Lower leg skin (tissue), 4 donors: ENCODE measurements at places on chromosomes 16 and 17.

DNA sequence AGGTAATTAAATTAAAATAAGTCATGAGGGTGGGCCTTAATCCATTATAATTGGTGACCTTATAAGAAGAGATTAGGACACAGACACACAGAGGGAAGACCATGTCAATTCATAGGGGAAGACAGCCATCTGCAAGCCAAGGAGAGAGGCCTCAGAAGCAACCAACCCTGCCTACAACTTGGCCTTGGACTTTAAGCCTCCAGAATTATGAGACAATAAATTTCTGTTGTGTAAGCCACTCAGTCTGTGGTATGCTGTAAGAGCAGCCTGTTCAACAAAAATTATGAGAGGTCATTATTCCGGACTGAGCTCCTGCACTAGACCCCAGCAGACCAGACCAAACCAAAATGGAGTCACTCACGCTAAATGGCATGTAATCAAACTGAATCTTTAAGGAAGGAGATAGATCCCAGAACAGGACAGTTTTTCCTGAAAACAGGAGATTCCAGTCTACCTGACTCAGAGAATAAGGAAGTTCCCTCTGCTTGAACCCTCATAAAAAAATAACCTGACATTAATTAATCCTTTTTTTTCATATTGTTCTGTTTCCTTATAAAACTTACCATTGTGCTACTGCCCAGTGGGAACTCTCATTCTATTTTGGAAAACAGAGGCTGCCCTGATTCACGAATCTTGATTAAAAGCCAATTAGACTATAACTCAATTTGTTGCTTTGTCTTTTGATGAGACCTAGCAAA, 74.3 kb downstream of the DNAH3 start:
- no peak for DNase-seq

GRCh38 chr17:47243737-47244598, 9.7 kb upstream of the ITGB3 start:
- DNase-seq = no peak

- no peak for DNase-seq
Observed at GRCh38 chr16:81707411-81708265, 71.5 kb upstream of the PLCG2 start.

DNA sequence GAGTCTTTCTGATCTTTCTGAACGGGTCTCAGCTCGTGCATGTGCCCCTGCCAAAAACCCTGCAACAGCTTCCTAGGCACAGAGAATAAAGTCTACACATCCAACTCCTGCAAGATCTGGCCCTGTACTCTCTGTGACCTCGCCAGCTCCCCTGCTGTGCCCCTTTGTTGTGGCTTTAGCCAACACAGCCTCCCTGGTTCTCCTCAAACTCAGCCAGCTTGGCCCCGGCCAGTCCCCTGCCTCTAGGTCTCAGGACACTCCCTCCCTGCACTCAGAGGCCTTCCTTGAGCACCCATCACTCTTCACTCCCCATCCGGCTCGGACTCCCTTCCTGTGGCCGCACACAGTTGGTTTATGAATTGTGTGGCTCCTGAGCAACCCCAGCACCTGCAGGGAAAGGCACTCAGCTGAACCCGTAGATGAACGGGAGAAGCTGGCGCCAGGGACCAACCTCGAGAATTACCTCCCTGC, 1.4 kb downstream of the CEP131 start:
- no peak for DNase-seq

DNA sequence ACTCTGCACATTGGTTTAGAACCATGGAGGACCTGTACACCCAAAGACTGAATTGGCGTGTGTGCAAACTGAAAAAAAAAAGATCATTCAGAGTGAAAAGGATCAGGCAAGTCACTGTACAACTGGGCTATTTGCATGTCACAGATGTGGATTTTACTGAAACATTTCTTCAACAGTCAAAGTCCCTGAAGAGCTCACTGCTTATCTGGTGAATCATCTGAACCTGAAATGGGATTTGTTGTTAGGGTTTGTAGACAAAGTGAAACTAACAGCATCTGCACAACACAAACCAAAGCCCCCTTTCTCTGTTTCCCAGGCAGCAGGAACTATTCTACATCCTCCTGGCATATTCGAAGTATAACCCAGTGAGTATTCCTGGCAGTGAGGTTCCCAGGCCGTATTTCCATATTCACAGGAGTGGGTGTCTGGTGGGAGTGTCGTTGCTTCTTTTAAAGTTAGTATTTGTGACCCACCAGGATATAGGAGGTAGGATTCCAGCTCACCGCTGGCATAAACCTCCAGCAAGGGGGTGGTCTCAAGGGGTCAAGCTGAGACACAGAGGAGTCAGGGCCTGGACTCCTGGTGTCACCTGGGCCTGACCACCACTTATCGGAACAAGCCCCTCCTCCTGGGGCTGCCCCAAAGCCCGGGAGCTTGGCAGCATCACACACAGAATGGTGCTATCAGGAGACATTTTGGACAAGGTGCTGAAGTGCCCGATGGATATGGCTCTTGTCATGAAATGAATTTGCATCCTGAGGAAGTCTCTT, 80.9 kb downstream of the GOSR1 start:
- no peak for DNase-seq

DNA sequence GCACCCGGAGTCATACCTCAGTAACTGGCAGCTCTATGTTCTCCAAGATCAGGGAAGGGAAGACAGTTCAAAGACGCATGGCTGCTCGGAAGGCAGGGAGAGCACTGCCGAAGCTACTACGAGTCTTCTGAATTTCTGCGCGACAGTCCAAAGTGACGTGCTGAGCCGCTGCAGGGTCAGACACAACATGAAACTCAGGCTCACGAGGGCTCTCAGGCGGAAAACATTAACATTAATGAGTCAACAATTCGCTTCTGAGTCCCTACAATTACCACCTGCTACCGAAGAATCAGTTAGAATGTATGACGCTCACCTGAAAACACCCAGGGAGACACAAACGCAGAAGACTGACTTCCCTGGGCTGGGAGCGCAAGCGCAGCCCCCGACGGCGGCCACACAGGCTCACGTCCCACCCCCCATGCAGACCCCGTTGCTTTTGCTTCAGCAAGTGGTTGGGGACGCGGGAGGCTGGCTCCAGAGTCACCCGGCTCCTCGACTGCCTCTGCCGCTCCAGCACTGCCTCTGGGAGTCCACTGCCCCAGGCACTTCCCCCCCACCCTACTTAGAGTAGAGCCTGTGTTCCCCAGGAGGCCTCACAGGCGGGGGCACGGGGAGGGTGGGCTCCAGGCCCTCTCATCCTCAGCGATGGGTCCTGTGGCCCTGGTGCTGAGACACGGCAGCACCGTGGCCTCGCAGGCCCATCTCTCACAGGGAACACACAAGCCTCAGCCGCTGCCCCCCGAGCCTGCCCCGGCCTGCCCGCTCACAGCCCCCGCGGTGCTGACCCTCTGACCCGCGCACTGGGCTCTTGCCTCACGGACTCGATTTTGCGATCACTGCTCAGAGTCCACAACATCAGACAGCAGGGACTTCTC, 38.9 kb downstream of the LMF1 start:
- no peak for DNase-seq

DNA sequence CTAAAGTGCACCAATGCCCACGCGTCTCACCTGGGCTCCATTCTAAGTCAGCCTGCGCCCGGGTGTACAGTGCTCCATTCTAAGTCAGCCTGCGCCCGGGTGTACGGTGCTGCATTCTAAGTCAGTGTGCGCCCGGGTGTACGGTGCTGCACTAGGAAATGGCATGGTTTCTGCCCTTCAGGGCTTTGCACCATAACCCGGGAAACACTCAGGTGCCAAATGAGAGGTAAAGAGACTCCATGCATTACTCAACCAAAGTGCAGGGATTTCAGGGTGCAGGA, 29.2 kb upstream of the FASN start:
- DNase-seq = no peak
